ENCODE measurements at places on chromosomes 6 and 20.

- DNase-seq = no peak
Observed at GRCh38 chr6:10412461-10413261, 2.2 kb downstream of the TFAP2A start.

GRCh38 chr20:54133434-54134427 lies 40.1 kb downstream of the CYP24A1 start:
- DNase-seq = no peak

- DNase-seq = no peak
Observed at GRCh38 chr6:7939184-7939863, 28.7 kb upstream of the TXNDC5 start.

DNA sequence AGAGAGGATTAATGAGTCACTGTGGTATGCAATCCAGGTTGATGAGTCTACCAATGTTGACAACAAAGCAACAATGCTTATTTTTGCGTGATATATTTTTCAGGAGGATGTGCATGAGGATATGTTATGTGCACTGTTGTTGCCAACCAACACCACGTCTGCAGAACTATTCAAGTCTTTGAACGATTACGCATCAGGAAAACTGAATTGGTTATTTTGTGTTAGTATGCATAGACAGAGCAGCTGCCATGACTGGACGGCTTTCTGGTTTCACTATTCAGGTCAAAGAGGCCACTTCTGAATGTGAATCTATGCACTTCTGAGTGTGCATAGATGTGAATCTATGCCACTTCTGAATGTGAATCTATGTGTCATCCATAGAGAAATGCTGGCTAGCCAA lies 134.0 kb upstream of the GRIK2 start:
- no peak for DNase-seq

DNA sequence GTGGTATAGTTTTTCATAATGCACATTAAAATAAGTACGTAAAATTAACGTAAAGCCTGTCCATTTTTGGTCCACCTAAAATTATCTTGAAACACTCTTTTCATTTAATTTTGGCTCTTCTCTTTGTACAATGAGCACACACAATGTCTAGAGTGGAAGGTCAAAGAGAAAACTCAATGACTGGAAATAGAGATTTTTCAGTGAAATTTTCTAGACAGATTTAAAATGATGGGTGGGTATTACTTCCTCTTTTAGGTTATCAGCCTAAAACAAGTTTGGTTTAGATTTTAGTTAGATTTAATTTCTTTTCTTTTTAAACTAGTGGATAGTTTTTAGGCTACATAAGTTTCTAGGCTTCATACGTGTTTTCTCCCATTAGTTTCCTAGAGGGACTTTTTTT lies 24.9 kb downstream of the DSE start:
- no peak for DNase-seq

DNA sequence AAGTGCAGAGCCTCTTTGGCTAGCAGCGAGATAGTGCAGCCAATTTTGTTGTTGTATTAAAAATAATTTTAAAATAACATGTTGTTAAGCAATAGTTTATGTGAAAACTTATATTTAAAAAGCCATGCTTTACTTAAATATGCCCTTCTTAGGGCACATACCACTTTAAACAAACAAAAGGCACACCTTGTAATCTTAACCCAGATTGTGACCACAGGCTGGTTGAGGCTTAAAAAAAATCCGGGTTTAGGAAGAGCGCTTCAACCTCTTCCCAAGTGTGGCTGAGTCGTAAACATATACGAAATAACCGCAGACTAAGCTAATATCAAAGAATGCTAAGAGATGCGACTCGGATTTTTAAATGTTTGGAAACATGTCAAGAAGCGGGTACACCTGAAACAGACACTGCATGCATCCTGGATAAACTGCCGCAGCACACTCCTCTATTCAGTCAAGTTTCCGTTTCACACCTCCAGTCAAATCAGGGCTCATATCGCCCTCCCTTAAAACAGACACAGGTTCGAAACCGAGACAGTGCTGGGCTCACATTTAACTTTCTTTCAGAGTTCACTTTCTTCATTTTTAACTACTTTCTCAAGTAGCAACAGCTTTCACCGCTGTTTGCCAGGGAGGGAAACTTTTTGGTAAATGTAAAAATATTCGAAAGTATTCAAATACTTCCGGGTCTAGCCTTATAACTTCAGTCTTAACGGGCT lies 1.5 kb downstream of the DEK start:
- DNase-seq = no peak

DNA sequence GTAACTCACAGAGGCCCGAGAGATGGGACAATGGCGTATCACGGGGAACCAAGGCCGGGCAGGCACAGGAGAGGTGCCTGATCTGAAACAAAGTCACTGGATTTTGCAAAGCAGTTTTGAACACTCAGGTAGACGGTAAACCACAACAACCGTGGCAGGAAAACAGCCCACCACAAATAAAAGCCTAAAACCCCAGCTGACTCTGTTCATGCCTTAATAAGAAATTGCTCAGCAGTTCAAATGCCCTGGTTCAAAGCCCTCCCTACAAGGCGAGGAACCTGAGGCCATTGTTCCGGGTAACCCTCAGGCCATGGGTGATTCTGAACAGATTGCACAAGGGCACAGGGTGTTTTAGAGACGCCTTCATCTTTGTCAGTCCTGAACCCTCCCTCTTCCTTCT lies 114.2 kb downstream of the MAP3K7 start:
- DNase-seq = no peak

GRCh38 chr6:41176189-41176588 lies 13.3 kb upstream of the TREM2 start:
- no peak for DNase-seq

DNA sequence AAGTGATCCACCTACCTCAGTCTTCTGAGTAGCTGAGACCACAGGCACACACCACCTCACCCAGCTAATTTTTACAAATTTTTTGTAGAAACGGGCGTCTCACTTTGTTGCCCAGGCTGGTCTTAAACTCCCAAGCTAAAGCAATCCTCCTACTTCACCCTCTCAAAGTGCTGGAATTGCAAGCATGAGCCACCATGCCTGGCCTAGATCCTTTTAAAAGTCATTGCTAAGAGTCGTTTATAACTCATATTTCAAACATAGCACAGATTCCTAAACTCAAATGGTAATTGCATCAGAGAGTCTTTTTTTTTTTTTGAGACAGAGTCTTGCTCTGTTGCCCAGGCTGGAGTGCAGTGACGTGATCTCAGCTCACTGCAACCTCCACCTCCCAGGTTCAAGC lies 7.7 kb upstream of the SAMHD1 start:
- DNase-seq = no peak

DNA sequence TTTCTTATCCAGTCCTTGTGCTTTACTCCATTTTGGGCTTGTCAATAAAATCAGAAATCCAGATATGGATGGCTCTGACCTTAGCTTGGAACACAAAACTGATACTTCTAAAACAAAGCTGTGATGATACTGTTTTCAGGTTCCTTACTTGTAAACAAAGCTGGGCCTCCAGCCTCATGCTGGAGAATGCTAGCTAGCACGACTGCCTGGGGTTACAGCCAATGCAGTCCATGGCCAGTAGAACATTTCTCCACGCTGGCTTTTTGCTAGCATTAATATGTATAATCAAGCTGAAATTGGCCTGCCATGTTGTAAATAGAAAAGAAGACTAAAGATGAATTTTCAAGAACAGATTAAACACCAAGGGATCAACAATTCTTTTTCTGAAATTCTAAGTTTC lies 63.9 kb downstream of the MTHFD1L start:
- no peak for DNase-seq

DNA sequence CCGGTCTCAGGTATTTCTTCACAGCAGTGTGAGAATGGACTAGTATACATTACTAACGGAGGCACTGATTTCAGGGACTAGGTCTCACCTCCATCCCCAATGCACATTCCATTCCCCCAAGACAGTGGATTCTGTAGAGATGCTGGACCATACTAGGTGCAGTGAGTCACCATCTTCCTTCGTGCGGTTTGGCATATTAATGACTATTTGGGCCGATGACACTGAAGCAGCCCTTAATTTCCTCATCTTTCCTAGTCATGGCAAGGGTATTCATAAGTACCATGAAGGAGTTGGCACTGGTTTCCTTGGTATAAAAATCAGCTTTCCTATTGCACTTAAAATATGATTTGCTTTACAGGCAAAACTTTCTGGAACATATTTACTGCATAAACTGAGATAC lies 121.4 kb upstream of the TRAF3IP2 start:
- no peak for DNase-seq

GRCh38 chr20:61929971-61930666 lies 135.6 kb downstream of the TAF4 start:
- DNase-seq = no peak

DNA sequence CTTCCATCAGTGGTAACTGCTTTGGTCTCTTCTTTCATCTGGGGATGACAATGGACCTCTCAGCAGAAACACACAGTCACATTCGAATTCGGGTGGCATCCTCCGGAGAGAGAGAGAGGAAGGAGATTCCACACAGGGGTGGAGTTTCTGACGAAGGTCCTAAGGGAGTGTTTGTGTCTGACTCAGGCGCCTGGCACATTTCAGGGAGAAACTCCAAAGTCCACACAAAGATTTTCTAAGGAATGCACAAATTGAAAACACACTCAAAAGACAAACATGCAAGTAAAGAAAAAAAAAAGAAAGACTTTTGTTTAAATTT lies 6.1 kb downstream of the EDN1 start:
- DNase-seq = no peak

GRCh38 chr6:21997119-21998037 lies 299.5 kb downstream of the PRL start:
- DNase-seq = no peak

GRCh38 chr20:17227669-17228623 lies 1.1 kb downstream of the PCSK2 start:
- peak; percentile 2 for DNase-seq

- DNase-seq = no peak
Observed at GRCh38 chr6:52560462-52560861, 16.4 kb downstream of the TRAM2 start.

- DNase-seq = no peak
Observed at GRCh38 chr6:80725156-80725930, 618.9 kb downstream of the BCKDHB start.

Data from inflammatory macrophage treated with lipopolysaccharide for 1 hour (primary cell).